ENCODE measurements at places on chromosomes 6 and 20.

GRCh38 chr6:167350275-167350696 is 25.4 kb downstream of the TTLL2 start:
- peak; percentile 76 for DNase-seq

DNA sequence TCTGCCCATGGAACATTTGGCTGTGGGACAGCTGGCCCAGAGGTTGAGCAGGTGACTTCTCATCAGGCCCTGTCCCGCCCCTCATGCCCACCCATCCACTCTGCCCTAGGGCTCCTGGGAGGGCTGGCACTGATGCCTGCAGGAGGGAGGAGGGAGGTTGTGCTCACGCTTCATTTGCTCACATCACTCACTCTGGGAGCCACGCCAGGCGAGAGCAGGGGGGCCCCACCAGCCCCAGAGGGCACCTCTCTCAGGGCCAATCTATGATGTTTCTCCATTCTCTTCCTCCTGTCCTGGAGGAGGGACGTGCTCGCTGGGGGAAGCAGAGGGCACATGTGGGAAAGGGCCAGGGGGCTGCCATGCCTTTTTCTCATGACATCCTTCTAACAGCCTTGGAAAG is 10.9 kb upstream of the GLP1R start:
- DNase-seq, result no peak

DNA sequence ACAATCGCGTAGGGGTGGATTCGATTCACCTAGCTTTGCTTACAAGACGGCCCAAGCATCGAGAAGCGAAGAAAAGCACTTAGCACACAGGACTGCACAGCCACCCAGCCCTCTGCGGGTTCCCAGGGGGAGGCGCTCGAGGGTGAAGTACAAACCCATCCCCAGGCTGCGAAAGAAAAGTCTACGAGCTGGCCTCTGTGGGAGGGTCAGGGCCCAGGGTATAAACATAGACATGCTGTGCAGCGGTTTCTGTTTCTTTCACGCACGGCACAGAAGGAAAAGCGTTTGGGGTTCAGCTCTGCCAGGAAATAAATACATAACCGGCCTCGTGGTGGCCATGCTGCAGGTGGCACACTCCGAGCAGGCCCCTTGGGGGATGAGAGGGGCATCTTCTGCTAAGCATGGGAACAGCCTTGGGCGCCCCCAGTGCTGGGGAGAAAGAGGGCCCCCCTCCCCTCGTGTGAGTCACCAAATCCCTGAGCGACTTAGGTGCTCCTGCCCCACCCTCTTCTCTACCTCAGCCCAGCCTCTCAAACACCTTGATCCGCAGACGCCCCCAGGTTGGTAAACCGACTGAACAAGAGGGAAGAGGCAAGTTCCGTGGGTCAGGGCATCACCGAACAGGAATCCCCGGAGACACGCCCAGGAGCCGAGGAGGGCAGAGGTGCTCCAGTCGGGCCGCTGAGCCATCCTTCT is 91.6 kb upstream of the RIPOR2 start:
- DNase-seq, result peak; percentile 89

DNA sequence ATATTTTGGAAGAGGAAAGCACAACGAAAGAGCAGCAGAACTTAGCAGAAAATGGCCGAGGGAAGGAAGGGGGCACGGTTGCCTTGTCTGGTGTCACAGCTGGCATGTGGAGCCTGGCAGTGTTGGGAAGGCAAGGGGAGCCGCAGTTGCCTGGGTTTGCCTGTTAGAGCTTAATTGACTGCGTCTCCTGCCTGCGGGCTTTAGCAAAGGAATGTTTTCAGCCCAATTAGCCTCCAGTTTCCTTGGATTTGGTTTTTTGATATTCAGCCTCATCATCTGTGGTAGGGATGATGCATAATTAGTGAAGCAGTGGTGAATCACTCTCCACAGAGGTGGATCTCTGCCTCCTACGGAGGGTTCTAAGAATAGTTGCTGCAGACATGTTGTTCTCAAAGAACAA is 832.6 kb downstream of the QKI start:
- DNase-seq, result no peak

DNA sequence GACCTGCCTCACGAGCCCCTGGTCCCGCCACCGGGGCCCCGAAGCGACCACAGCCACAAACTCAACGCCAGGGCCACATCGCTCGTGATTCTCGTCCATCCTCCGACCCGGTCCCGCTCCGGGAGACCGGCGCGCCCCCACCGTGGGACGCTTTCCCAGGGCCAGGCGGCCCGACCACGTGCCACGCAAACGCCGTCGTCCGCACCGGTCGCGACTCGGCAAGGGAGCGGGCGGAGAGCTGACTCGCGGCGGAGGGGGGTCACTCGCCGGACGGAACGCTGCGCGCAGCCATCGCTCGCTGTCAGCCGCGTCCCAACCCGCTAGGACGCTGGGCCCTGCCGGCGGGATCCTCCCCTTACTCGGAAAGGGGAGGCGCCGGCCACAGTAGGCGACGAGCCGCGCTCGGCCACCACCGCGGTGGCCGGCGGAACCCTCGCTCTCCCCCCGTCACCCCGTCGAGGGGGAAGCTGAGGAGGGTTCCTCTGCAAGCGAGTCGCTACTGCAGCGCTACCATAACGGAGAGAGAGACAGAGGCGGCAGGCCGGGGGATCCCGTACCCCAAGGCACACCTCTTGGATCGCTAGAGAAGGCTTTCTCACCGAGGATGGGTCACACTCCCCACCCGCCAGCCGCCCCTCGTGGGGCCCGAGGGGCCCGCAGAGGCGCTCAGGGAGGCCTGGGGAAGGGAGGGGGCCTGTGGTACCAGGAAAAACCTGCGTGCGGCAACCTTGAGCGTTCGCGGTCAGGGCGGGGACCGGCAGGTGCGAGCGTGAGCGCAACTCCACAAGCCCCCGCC is 511.8 kb upstream of the ZNF337 start:
- DNase-seq, result peak; percentile 73

GRCh38 chr6:40082278-40083043 is 148.2 kb upstream of the MOCS1 start:
- no peak for DNase-seq

DNA sequence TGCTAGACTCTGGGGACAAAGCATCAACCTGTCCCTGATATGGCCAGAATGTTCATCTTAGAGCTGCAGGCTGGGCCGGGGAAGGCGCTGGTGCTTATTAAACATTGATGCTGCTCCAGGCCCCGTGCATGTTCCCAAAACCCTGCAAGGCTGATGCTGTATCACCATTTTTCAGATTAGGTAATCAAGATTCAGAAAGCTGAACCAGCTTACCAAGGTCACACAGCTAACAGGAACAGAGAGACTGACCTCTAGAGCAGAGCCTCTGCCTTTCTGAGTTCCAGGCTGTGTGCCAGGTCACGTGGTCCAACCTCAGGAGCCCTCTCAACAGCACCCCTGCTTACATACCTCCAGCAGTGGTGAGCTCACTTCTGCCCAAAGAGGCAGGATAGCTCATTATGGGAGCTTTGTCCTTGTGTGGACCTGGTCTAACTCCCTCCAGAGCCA is 16.1 kb upstream of the VSTM2L start:
- peak; percentile 85 for DNase-seq

DNA sequence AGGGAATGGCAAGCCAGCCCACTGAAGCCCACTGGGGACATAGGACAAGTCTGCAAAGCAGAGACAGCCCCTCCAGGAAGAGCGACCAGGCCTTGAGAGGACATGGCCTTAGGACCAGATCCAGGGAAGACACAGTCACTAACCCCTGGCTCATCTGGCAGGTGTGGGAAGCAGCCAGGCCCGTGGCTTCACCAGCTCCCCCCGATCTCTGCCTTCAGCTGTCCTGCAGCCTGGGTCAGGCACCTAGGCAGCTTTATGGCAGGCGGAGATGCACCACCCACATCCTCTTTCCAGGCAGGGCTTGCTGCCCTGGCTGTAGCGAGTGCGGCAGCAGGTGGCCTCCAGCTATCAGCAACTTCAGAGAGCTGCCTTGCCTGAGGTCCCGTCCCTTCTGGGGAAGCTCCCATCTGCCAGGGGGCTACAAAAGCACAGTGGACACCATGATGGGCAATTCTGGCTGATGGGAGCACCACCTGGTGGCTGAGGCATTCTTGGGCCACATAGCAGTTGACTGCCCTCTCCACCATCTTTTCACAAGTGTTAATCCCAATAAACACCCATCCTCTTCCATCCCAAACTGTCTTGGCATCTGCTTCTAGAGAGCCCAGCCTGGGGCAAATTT is 85.8 kb downstream of the DZANK1 start:
- no peak for DNase-seq

GRCh38 chr6:27812078-27812804 is 100.0 kb downstream of the OR2B2 start:
- DNase-seq, result no peak

- no peak for DNase-seq
These were observed 78.1 kb upstream of the KIF25 start for GRCh38 chr6:167919349-167919748.

- no peak for DNase-seq
These were observed 97.6 kb downstream of the CD164 start for GRCh38 chr6:109284675-109285074.

DNA sequence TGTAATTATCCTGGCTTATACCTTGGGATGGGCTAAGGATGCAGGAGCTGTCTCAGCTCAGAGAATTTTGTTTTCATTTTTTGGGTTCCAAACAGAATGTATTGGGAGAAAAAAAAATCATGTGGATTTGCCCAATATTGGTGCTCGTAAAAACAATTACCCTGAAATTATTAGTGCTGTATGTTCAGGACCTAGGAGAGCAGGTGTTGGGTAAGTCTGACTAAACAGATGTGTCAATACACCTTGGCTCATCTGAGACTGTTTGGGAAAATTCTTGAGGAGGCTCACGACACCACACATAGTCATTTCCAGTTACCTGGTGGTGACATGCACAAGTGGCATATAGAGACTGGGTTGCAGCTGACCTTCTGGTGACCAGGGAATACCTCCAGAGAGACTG is 802.1 kb upstream of the FLRT3 start:
- DNase-seq, result no peak

- DNase-seq, result no peak
These were observed 608.3 kb upstream of the CITED2 start for GRCh38 chr6:139982652-139983295.

- DNase-seq, result no peak
These were observed 580.3 kb upstream of the GJE1 start for GRCh38 chr6:141552463-141552862.

GRCh38 chr6:108635505-108636226 is 74.9 kb downstream of the FOXO3 start:
- peak; percentile 89 for DNase-seq

DNA sequence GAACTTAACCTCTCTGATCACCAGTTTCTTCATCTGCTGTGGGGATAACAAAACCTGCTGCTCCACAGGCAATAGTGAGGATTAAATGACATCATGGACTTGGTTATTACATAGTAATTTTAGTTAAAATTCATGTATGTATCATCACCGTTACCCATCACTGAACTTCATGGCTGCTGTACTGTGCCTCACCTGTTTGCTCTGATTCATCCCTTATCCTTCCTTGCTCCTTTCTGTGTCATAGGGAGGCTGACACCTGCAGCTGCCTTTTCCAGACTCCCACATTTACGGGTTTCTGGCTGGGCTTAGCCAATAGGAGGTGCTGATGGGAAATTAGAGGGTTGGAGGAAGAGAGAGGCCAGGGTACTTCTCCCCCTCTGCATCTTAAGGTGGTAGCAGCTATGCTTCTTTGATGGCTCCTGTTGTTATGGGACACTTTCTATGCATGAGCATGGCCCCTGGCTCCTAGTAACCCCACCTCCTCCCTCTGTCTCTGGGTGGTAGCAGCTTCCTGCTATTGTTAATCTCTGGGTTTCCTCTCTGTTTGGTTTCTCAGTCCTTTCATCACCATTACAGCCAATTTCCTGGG is 332.1 kb downstream of the DHX35 start:
- DNase-seq, result no peak

- DNase-seq, result no peak
These were observed 226.8 kb downstream of the UST start for GRCh38 chr6:148973538-148974208.

- DNase-seq, result peak; percentile 62
These were observed 20.0 kb downstream of the PREX1 start for GRCh38 chr20:48807586-48808381.

DNA sequence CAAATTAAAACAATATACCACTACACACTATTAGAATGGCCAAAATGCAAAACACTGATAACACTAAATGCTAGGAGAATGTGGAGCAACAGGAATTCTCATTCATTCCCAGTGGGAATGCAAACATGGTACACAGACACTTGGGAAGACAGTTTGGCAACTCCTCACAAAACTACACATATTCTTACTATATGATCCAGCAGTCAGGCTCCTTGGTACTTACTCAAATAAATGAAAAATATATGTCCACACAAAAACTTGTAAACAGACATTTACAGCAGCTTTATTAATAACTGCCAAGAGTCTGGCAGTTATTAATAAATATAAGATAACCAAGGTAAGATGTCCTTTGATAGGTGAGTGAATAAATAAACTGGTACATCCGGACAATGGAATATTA is 44.9 kb downstream of the ABHD12 start:
- DNase-seq, result no peak

- no peak for DNase-seq
These were observed 541.2 kb downstream of the QKI start for GRCh38 chr6:163955756-163956155.

DNA sequence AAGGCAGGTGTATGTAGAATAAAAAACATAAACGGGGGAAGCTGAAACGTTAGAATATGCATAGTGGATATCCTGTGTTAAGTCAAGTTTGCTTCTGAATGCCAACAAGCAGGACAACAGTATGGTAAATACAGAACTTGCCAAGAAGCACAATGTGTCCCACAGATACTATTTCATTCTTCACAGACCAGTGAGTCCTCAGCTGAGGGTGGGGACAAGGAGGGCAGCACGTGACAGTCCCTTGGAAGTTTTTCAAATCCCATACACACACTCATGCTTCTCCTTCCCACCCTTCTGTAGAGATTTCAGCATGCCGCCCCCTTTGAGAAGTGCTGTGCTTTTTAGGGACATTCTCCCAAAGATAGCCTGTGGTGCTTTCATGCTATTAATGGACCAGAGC is 268.5 kb upstream of the ECI2 start:
- DNase-seq, result no peak

DNA sequence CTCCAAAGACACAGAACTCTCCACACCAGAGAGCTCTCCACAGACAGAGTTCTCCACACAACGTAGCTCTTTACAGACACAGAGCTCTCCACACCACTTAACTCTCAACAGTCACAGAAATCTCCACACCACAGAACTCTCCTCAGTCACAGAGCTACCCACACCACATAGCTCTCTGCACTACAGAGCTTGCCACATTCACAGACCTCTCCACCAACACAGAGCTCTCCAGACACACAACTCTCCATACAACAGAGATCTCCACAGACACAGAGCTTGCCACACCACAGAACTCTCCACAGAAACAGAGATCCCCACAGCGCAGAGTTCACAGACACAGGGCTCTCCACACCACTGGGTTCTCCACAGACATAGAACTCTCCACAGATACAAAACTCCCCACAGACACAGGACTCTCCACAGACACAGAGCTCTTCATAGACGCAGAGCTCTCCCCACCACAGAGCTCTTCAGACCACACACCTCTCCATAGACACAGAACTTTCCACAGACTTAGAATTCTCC is 52.5 kb downstream of the ERMARD start:
- peak; percentile 29 for DNase-seq

Measured in spleen (tissue), 13 donors.